ENCODE measurements at places on chromosomes 11 and 22. TPM values are rescaled to one million over a fixed set of nuclear protein-coding genes. Genes with fewer than 3 reads are reported as not detected.

Gene FREY1
- total RNA-seq: 0.75 TPM

Gene PRAME
- not detected for total RNA-seq

Gene H19
- total RNA-seq: 55.8 TPM

Gene LRRC55
- total RNA-seq: not detected

Gene MOV10L1
- total RNA-seq: 1.2 TPM

Gene TRPM5
- not detected for total RNA-seq

Gene TECTA
- total RNA-seq: 0.87 TPM

Gene GLB1L3
- 0.43 TPM for total RNA-seq

Gene OR4D6
- not detected for total RNA-seq

Gene P4HA3
- total RNA-seq: 0.96 TPM

Gene PIWIL4
- total RNA-seq: 2.9 TPM

Gene SMTNL1
- total RNA-seq: not detected

Gene UFD1
- 43.1 TPM for total RNA-seq

Gene APOL5
- total RNA-seq: not detected

Gene CYTH4
- 37.9 TPM for total RNA-seq

Gene BSCL2
- total RNA-seq: 65.6 TPM

Gene CFL1
- total RNA-seq: 608 TPM

Gene BTBD18
- total RNA-seq: not detected

Gene ARRB1
- 188 TPM for total RNA-seq

Gene GGTLC3
- total RNA-seq: 13.1 TPM

Gene SSTR3
- total RNA-seq: not detected

Gene SMIM35
- not detected for total RNA-seq

Gene MYRF
- total RNA-seq: 62.6 TPM

Gene OR8G1
- total RNA-seq: not detected

Gene POLR2F
- 49.0 TPM for total RNA-seq

Gene E2F8
- total RNA-seq: 0.38 TPM

Gene CATSPERZ
- total RNA-seq: not detected

Gene OR52R1
- not detected for total RNA-seq

Gene SPON1
- total RNA-seq: 76.8 TPM

Gene GGT5
- 66.5 TPM for total RNA-seq

Gene ALDH3B2
- 1.3 TPM for total RNA-seq

Gene GGT1
- 131 TPM for total RNA-seq

Gene OR2AG1
- not detected for total RNA-seq

Gene NEFH
- total RNA-seq: 0.46 TPM

Gene MUC6
- not detected for total RNA-seq

Gene ACAD8
- total RNA-seq: 44.8 TPM

Gene GAL3ST1
- total RNA-seq: 2.5 TPM

Gene MS4A14
- total RNA-seq: 10.3 TPM

Gene LGR4
- 7.5 TPM for total RNA-seq

Gene ADAMTS8
- total RNA-seq: 39.1 TPM

Gene TMEM184B
- 79.2 TPM for total RNA-seq

Gene OR52H1
- 0.90 TPM for total RNA-seq

Gene LSP1
- total RNA-seq: 78.2 TPM

Gene DCHS1
- 28.0 TPM for total RNA-seq

Gene INS
- total RNA-seq: not detected

Gene ADM
- total RNA-seq: 24.5 TPM

Gene LRRC32
- 111 TPM for total RNA-seq

Data from upper lobe of right lung (tissue), 1 donor.